ENCODE measurements at places on chromosomes 11 and 22.

- DNase-seq, result no peak
These were observed 7.5 kb downstream of the LRFN4 start for GRCh38 chr11:66864172-66864901.

- no peak for DNase-seq
These were observed at the start of gene CD6 for GRCh38 chr11:60971520-60971919. Gene CD6 (plus strand): TSS chr11:60971680. CDS start chr11:60971866, 186 bp downstream.

GRCh38 chr11:72224564-72225410, at the start of gene INPPL1:
Gene INPPL1 (plus strand): TSS chr11:72224767. CDS start chr11:72224985, 218 bp downstream.
- no peak for DNase-seq

DNA sequence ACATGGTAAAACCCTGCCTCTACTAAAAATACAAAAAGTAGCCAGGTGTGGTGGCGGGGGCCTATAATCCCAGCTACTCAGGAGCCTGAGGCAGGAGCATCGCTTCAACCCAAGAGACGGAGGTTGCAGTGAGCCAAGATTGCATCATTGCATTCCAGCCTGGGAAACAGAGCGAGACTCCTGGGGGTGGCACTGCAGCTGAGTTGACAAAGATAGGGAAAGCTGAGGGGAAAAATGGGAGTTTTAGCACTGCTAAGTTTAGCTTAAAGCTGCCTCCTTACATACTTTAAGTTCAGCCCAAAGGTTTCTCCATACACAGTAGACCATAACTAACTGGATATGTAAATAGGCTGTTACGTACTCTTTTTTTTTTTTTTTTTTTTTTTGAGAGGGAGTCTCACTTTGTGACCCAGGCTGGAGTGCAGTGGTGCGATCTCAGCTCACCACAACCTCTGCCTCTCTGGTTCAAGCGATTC, 9.0 kb upstream of the USP28 start:
- DNase-seq, result no peak

DNA sequence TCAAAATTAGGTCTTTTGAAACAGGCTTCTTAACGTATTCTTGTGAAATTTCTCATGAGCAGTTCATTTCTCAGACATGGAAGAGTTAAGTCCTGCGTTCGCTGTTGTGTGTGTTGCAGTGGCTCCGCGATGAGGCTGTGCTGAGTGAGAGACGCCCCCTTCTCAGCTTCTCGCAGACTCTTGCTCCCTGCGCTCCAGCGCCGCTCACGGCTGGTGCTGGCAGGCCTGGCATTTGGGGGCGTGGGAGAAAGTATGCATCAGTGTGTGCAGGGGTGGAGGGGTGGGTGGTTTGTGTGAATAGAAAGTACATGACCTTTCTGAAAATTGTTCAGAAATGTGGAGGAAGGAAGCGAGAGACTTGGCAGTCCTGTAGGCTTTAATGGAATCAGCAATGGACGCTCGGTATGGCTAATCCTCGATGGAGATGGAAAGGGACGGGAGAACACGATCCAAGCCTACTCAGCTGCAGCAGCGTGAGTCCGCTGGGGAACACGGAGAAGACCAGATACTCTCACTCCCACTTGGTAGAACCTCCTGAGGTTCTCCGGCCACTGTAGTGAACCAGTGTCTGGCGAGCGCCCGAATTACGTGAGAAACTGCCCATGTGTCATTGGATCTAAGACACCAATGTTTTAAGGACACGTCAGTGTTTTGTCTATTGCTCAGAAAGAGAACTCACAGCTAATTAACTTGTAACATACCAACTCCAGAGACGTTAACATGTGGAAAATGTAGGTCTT, 5.9 kb downstream of the TAB1 start:
- no peak for DNase-seq

Data from SHP77 (cell line).